ENCODE measurements at places on chromosomes 6 and 20.

GRCh38 chr6:125191916-125192609, 38.5 kb downstream of the TPD52L1 start:
- peak; percentile 89 for DNase-seq

GRCh38 chr6:167719920-167720319, 106.8 kb upstream of the AFDN start:
- no peak for DNase-seq

DNA sequence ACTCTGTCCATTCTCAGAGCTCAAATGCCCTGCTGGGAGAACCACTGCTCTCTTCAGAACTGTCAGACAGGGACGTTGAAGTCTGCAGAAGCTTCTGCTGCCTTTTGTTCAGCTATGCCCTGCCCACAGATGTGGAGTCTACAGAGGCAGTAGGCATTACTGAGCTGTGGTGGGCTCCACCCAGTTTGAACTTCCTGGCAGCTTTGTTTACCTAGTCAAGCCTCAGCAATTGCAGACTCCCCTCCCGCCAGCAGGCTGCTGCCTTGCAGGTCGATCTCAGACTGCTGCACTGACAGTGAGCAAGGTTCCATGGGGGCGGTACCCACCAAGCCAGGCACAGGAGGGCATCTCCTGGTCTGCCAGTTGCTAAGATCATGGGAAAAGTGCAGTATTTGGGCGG, 21.8 kb upstream of the UFL1 start:
- DNase-seq: no peak

- DNase-seq: peak; percentile 33
These were observed 5.7 kb downstream of the LMBRD1 start for GRCh38 chr6:69791065-69791471.

- no peak for DNase-seq
These were observed 7.4 kb upstream of the LAMA5 start for GRCh38 chr20:62374331-62375152.

DNA sequence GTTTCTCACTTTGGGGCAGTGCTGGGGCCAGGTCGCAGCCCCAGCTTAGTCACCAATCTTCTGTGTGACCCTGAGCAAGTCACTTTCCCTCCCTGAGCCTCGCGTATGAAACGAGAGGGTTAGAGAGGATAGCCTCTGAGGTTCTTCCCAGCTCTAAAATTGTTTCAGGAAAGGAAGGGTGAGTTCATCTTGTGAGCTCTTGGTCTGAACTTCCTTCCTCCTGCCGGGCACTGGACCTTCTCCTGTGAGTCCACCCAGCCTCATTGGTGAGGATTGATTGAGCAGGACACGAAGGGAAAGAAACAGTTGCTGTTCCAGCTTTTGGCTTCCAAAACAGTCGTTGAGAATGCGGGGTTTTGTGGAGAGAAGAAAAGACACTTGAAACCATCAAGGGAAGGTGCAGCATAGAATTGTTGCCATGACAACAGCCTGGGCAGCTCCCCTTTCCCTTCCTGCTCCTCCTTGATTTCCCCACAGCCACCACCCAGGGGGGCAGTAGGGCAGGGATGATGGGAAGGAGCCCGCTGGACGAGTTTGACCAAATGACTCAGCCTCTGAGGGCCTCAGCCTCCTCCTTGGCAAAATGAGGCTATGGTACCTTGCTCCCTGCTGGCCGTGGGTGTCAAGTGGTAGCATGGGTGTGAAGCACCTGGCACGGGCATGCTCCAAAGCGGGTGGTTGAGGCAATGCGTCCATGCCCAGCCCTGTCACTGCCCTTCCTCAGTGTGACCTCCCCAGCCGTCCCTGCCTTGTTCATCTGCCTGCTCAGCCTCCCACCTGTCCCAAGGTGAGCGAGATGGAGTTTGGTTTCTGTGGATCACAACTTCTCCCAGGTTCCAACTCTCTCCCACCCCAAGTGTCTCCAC, 107.8 kb downstream of the CDC5L start:
- DNase-seq: no peak

GRCh38 chr20:35341366-35342028, 49.3 kb upstream of the FAM83C start:
- no peak for DNase-seq

DNA sequence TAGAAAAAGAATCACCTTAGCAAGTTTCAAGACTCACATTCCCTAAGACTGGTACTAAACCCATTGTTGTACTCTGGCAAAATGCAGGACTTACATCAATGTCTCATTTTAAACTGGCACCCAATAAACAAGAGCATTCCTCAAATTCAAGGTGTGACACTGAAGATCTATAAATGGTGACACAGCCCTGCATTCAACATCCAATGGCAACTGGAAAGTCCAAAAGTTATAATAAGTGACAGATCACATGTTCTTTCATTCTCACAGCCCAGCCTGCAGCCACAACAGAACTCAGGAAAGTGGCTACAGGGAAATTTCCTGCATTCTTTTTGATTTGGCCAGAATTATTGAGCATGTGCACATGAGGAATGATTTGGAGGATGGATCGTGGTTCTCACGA, 57.5 kb downstream of the MBOAT1 start:
- DNase-seq: no peak

GRCh38 chr20:3820901-3821727, 767 bp downstream of the AP5S1 start:
- no peak for DNase-seq

DNA sequence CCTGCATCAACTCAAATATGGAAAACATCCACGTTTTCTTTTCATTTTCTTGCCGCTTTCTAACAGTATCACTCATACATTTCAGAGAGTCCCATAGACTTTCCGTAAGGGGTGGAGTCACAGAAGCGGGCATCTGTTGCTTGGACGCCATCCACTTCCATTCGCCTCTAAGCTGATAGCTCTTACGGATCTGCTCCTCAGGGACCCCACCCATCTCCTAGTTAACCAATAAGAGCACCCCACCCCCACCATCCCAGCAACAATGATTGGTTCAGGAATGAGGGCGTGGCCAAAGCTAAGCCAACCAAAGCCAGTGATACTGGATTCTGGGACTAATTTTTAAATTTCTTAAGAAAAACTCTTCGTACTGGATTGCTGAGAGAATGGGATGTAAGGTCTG, 42.4 kb downstream of the SLC2A10 start:
- no peak for DNase-seq

DNA sequence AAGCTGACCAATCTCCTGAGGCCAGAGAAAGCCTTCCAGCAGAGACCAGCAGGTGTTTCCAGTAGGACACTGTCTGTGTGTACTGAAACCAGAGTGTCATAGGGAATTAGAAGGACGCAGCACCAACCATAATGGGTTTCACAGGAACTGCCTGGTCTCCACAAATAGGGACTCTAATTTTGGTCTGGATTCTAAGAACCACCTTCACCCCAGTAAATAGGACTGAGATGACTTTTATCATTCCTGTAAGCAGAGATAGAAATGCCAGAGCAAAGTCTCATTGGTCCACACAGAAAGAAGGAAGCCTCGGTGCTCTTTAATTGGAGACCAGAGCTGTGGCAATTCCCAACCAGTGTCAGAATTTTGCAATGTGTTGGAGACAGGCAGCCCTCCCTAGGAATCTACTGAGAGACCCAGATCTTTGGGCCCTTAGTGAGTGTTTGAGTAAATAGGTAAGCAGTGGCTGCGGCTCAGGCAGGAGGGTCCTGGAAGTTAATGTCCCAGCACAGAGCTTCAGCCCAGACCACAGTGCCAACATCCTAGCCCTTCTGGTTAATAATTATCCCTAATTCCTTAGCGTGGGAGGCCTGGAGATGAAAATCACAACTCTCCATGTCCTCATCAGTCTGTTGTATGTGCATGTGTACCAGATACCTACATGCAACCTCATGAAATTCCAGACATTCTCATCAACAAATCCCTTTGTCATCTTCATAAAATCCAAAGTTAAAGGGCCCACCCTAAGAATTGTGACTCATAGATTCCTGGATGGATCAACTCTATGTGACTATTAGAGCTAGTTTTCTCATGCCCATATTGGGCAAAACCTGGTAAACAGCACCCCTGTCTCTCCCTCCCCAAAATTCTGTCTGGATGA, 81.2 kb downstream of the UNC5CL start:
- DNase-seq: peak; percentile 88

DNA sequence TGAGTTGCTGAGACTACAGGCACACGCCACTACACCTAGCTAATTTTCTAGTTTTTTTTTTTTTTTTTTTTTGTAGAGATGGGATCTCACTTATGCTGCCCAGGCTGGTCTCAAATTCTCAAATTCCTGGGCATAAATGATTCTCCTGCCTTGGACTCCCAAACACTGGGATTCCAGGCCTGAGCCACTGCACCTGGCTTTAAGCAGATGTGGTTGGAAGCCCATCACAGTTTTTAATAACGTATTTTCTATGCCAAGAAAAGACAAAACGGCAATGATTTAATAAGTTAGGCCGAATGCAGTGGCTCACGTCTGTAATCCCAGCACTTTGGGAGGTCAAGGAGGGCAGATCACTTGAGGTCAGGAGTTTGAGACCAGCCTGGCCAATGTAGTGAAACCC, 456.6 kb downstream of the PRKN start:
- DNase-seq: no peak

DNA sequence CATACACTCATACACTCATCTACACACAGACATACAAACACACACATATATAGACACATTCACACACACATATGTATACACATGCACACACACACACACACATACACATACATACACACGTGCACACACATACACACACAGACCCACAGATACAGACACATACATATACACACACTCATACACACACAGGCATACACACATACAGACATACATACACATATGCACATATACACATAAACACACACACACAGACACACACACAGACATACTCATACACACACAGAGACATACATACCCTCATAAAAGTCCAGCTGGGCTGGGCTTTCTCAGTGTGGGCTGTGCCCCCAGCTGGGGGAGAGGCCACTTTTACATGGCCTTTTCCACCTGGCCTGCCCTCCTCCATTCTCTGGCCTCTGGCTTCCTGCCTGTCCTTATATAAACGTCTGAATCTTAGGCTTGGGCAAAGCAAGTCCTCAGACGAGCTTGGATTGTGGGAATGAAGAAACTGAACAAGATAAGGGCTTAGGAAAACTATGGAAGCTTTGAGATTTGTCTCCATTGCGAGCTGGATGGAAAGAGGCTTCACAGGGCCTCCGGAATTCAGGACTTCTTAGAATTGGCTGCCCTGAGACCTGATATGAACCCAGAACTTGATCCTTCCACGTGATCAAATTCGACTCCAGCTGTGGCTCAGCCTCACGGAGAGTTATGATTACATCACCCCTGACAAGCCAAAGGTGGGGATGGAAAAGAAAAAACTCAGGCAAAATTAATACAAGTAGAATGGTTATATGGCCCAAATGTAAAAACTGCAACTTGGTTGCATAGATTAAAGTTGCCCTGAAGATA, 22.5 kb upstream of the CST3 start:
- no peak for DNase-seq

DNA sequence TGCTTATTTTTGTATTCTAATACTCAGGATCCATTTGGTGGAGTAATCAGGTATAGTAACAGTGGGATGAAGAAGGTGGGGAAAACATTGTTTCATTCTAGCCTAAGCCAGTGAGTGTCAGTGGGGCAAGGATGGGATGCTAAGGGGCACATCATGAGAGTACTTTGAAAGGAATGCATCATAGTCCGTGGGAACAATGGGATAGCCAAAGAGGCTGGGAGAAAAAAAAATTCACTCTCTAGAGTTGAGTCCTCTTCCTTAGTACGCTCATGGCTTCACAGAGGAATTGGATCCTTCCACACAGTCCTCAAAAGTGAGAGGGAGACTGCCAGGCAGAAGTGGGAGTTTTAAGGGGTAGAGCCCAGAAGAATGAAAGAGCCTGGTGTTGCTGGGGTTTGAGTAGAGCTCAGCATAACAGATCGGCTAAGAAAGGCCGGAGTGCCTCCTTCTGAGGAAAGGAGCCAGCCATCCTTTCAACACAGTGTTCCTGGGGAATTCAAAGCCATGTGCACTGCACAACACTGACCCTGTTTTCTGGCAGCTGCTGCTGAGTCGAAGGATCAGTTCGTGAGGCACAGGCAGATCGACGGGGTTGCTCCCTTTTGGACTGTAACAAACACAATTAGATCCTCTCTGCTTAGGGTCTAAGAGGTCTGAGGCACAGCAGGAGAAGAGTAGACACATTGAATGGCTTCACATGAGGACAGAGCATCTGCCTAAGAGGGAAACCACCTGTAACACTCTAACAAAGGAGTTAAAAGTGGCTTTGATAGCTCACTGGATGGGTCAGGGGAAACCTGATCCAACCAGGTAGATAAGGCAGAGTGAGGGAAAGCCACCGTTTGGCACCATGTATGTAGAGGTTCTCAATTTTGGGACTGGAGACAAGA, 61.2 kb downstream of the ELOVL5 start:
- DNase-seq: no peak

DNA sequence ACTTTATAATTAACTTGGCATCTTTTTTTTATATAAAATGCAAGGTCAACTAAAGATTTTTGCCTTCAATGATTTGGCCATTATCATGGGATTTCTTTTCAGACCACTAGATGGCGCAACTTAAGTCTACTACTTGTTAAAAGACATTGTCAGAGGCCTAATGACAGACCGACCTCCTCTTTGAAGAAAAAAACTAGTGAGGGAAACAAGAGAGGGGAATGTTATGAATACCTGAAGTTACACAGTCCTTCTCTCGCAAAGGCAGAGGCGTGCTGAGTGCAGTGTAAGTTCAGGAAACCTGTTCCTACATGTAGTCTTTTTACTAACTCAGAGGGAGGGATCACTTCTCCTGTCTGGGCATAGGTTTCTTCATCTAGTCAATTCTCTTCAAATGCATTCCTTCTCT, 9.3 kb downstream of the TRAPPC3L start:
- DNase-seq: peak; percentile 48

GRCh38 chr20:50625986-50626677, 65.2 kb downstream of the RIPOR3 start:
- DNase-seq: no peak

DNA sequence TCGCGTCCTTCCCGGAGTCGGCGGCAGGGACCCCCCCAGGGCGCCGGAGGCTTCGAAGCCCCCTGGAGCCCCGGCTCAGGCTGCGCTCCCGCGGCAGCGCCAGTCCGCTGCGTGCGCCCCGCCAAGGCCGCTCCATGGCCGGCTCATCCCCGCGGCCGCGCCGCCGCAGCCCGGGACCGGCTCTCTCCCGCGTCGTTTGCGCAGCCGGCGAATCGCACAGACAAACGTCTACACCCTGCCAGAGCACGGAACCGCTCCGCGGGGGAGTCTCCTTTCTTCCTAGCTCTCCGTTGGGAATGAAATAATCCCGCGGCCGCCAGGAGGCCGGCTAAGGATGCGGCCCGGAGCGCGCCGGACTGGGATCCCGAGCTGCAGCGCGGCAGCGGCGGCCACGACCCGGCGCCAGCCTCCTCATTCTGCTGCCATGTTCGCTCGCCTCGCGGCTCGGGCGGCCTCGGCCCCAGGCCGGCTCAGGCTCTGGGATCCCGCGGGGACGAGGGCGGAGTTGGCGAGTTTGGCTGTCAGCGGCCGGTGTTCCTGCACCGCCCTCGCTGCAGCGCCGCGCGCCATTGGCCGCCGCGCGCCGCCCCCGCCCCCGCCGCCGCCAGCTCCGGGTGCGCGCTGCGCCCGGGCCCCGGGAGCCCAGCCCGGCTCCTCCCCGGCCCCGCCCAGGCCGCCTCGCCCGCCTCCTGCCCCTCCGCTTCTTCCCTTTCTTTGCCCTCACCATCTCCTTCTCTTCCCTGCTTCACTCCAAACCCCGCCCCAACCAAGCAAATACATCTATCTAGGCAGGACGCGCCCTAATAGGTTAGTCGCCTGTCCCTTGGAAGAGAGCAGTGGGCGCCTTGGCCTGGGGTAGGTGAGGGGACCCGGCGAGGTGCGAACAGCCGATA, at the start of gene GFOD1:
Gene GFOD1 (minus strand): TSS at position 479 of the 893 bp plus-strand sequence. CDS start 710 bp downstream, outside the sequence.
- DNase-seq: peak; percentile 77
